ENCODE measurements at places on chromosomes 12 and 14. TPM values are rescaled to one million over a fixed set of nuclear protein-coding genes. Genes with fewer than 3 reads are reported as not detected.

The LRP1-AS gene
- not detected for total RNA-seq

GRCh38 chr12:65510584-65511050, 232.1 kb downstream of the MSRB3 start:
- DNase-seq, result no peak

- DNase-seq, result no peak
Measured at GRCh38 chr12:8849876-8850275, 27.5 kb downstream of the A2ML1 start.

The OR6C3 gene
- not detected for total RNA-seq

DNA sequence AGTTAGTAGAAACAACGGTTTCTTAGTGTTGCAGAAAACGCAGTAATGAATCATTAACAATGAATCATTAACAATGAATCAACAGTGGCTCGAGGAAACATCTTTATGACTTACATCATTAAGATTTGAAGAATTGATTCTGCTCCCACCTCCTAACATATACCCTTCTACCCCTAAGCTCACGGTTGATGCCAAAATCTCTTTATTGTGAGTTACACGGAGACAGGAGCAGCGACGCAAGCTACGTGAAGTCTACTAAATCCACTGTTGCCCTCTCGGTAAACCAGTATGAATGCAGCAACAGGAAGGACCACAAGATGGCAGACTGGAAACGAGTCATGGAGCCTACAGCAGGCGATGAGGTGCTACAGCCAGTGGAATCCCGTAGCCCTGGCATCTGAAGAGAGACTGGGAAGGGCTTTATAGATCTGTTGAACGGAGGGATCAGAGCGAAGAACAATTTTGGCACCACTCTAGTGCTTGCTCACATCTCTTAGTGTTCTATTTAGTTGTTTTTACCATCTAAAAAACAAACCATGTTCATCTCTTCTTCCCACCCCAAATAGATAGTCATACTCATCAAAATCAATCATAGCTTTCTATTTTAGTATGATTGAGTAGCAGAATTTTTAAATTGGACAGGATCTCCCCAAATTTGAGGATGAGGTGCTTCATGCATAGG, 332.7 kb downstream of the DUSP6 start:
- peak; percentile 66 for DNase-seq

- DNase-seq, result no peak
Measured at GRCh38 chr12:102601621-102602020, 121.3 kb upstream of the IGF1 start.

DNA sequence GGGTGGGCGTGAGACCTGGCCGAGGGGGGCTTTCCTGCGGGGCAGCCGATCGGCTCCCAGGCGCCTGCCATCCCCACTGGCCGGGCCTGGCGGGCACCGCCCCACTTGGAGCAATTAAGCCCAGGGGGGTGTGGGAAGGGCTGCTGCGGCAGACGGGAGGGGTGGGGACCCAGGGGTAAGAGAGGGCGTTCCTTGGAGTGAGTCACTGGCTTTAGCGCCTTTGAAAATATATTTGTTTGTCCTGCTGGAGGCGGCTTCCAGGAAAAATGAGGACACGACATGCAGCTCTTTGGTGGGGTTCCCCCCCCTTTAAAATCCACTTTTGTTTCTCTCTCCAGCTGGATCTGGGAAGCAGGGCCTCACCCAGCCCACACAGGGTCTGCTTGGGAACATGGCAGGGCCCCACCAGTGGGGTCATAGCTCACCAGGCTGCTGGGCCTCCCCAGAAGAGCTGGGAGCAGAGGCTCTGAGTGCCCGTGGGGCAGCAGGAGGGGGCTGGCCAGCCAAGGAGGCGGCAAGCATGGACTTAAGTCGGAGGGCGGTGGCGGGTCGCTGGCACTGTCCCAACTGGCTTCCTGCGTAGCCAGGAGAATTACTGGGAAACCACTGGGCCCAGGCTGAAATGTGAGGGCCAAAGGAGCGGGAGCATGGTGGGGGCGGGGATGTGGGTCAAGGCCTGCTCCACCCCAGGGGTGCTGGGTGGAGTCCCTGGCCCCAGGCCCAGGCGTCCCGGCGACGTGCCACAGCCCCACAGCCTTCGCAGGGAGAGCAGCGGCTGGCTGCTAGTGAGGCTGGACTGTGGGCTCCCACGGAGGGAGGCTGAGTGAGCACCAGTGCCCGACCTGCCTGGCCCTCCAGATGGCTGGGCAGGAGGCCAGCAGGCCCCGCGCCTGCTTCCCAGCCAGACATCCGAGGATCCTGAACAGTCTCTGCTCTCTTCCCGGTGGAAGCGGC, 128.0 kb downstream of the RFLNA start:
- no peak for DNase-seq

- no peak for DNase-seq
Measured at GRCh38 chr12:4817880-4818279, 91.8 kb upstream of the KCNA1 start.

DNA sequence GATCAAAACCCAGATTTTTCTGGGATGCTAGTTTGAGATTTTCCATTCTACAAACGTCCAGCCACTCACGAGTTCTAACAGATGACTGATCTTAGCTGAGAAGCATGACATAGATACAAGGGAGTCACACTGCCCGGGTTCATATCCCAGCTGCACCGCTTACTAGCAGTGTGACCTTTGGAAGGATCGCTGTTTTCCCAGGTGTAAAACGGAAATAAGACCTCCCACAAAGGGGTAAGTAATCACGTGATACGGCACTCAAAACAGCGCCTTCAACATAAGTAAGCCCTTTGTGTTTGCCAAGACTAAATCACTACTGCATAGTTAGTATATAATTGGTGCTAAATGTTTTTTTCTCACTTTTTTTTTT, 624 bp upstream of the PWP1 start:
- peak; percentile 19 for DNase-seq

- DNase-seq, result no peak
Measured at GRCh38 chr14:69620981-69621380, 9.6 kb downstream of the SUSD6 start.

- DNase-seq, result peak; percentile 86
Measured at GRCh38 chr12:30695199-30696102, at the start of gene IPO8. IPO8 (minus strand) TSS chr12:30695869; CDS start chr12:30695647, 222 bp downstream.

GRCh38 chr12:100778967-100779590, 15.5 kb upstream of the ANO4 start:
- no peak for DNase-seq
